ENCODE measurements at places on chromosomes 7 and 10.

DNA sequence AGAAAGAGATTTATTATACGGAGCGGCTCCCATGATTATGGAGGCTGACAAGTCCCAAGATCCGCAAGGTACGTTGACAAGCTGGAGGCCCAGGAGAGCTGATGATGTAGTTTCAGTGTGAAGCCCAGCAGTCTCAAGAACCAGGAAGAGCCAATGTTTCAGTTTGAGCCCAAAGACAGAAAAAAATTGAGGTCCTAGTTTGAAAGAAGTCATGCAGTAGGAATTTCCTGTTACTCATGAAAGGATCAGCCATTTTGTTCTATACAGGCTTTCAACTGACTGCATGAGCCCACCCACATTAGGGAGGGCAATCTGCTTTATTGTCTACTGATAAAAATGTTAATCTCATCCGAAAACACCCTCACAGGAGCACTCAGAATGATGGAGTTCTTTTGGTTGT is 51.5 kb downstream of the CCDC71L start:
- peak; percentile 43 for DNase-seq

DNA sequence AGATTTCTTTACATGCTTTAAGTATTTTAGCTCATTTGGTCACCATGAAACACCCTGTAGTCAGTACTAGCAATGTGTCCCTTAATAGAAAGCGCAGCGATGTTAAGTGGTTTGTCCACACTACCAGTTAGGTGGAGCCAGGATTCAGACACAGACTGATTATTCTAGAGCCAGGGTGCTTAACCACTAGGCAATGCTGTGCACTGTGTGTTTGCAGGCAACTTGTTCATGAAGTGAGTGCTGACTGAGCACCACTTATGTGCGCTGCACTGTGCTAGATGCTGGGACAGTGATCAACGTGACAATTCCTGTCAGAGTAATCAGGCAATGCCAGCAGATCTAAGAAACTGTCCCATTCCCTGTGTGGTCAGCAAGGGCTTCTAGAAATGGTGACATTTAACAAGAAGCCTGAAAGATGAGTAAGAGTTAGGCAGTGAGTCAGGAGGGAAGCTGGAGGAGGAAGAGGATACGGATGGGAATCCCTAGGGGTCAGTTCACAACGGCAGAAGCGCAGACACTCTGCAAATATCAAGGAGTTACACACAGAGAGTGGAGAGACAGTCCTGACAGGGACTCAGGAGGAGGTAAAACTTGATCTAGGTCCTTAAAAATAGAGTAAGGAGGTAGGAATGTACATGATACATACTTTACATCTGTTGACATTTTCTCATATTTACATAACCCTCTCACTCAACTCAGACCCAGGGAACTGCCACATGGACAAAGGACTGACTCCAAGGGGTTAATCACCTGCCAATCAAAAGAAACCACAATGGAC is 69.7 kb upstream of the EGR2 start:
- DNase-seq, result no peak

- no peak for DNase-seq
Observed at GRCh38 chr7:99011341-99011705, 132.6 kb downstream of the SMURF1 start.

- no peak for DNase-seq
Observed at GRCh38 chr10:121994429-121994941, 5.5 kb downstream of the TACC2 start.

DNA sequence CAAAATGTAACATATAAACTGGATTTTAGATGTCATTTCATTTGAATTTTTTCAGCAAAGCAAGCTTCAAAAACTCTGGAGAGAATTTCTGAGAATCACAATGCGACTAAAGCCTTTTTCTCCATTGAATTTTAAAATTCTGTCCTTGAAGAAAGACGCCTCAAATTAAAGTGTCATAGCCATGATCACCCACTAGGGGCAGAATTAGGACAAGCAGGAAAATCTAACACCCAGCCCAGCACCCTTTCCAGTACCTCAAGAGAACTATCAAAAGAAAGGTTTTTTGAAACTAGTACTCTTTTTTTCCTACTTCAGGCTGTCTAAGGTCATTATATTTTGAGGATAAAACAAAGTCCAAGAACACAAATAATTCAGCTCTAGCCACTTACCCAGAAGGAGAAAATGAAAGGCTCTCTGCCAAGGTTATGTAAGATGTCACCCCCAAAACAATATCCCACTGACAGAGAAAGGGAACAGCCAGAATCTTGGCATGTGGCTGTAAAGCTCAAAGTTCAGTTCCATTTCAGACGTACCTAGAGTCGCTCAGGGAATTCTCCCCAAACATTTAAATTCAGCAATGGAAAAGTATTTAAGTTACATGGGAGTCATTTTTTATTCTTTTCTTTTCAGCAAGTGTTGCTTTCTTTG is 299.4 kb downstream of the SNX13 start:
- DNase-seq, result no peak

DNA sequence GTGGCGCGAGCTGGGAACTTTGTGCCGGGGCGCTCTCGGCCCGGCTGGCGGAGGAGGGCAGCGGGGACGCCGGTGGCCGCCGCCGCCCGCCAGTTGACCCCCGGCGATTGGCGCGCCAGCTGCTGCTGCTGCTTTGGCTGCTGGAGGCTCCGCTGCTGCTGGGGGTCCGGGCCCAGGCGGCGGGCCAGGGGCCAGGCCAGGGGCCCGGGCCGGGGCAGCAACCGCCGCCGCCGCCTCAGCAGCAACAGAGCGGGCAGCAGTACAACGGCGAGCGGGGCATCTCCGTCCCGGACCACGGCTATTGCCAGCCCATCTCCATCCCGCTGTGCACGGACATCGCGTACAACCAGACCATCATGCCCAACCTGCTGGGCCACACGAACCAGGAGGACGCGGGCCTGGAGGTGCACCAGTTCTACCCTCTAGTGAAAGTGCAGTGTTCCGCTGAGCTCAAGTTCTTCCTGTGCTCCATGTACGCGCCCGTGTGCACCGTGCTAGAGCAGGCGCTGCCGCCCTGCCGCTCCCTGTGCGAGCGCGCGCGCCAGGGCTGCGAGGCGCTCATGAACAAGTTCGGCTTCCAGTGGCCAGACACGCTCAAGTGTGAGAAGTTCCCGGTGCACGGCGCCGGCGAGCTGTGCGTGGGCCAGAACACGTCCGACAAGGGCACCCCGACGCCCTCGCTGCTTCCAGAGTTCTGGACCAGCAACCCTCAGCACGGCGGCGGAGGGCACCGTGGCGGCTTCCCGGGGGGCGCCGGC is 870 bp downstream of the FZD1 start:
- no peak for DNase-seq

GRCh38 chr10:95133997-95134396 is 60.0 kb upstream of the ACSM6 start:
- DNase-seq, result no peak

GRCh38 chr10:132362151-132362611 is 30.2 kb downstream of the LRRC27 start:
- DNase-seq, result no peak

DNA sequence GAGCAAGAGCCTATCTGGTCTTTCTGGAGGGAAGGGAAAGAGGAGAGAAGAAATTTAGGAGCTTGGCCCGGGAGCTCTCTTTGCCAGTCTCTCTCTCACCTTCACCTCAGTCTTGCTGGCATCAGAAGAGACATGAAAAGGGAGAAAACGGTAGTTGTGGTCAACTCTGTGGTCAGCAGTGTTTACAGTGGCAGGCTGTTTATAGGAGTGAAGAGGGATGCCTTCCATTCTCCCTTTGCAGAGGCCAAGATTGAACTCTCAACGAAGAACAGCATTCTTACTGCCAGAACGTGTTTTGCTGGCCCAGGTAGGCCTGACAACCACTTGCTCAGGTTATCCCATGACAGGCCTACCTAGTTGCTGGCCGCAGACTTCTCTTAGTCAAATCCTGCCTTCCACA is 133.3 kb downstream of the CCDC3 start:
- no peak for DNase-seq

Data from AG04450 (cell line).